Right atrium auricular region (tissue), 2 donors: ENCODE measurements at places on chromosomes 6 and 20. TPM values are rescaled to one million over a fixed set of nuclear protein-coding genes. Genes with fewer than 3 reads are reported as not detected.
A peak's percentile ranks its signal among the peaks of the same experiment; 100 is the strongest.

Gene VSX1
- total RNA-seq, result not detected

Gene EPPIN
- total RNA-seq, result not detected

Gene CST2
- not detected for total RNA-seq

Gene ASIP
- 2.7 TPM for total RNA-seq

Gene ZNF831
- 0.47 TPM for total RNA-seq

Gene CALHM5
- 2.3 TPM for total RNA-seq

Gene ADTRP
- not detected for total RNA-seq

Gene APOBEC2
- 130 TPM for total RNA-seq

Gene MOXD1
- 2.5 TPM for total RNA-seq

DNA sequence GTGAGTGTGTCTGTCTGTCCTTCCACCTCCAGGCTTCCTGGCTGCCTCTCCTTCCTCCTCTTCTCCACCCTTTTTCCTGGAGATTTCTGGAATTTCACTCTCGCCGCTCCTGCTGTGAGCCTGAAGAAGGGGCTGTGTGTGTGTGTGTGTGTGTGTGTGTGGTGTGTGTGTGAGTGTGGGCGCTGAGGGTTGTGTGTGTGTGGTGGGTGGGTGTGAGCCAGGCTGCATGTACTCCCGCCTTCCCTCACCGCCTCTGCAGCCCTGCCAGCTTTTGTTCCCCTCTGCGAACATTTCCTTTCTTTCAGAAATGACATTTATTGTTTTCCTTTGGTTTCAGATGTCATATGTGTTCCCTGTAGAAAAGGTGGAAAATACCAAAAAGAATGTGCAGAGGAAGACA is 76.0 kb downstream of the SRC start:
- no peak for DNase-seq

DNA sequence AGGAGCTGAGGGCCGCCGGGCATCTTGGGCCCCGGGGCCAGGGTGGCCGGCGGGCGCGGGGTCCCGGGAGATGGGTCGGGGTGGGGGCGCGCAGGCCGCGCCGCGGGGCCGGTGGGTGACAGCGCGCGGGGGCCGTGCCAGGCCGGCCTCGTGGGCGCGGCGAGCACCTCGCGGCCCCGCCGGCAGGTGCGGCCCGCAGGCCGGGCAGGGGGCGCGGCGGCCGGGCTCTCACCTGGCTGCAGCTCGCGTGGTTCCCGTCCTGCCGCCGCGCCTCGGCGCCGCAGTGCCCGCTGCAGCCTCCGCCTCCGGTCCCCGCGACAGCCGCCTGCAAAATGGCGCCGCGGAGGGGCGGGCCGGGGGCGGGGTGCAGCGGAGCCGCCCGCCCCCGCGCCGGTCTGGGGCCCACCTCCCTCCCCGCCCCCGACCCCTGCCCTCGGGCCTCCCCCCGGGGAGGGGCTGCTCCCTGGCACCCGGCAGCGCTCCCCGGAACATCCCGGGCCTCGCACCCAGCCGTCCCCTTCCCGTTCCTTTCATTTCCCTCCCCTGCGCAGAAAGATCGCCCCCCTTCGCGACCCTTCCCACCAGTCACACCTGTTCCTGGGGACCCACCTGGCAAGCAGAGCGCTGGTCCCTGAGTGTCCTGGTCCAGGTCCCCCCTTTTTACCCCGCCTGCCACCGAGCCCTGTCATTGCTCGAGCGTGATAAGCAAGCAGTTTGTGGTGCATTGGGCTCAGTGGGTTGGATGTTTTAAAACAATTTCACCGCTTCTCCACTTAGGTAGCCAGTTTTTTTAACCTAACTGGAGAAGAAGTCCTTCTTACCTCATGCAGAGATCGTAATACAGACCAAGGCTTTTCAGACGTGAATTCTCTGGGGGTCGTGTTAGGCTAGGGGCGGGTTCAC is at the start of gene SLC23A2:
SLC23A2 (minus strand) TSS at position 337 of the 903 bp plus-strand sequence. CDS start 68,948 bp downstream, outside the sequence.
- no peak for DNase-seq

DNA sequence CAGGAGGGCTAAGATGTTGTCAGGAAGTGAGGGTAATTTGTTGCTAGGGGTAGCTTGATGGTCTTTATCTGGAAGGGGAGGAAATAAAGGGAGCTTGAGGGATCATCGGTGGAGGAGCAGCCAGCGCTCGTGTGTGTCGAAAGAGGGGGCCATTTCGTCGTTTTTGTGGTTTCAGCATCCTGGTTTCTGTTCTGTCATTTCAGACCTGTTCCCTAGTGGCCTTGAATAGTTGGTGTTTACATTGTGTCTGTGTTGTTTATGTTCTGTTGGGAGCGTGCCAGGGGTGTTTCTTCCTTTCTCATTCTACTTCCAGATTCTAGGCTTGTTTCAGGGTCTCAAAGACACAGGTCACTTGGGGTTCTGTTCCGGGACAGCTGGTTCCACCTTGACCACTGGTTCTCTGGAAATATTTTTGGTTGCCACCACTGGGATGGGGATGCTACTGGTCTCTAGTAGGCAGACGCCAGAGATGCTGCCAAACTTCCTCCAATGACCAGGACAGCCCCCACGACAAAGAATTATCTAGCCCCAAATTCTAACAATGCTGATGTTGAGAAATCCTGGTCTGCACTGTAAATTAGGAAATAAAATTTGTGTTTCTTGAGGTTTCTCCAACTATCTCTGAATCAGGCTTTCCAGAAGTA is 113.9 kb upstream of the NAA20 start:
- DNase-seq, result peak; percentile 67

DNA sequence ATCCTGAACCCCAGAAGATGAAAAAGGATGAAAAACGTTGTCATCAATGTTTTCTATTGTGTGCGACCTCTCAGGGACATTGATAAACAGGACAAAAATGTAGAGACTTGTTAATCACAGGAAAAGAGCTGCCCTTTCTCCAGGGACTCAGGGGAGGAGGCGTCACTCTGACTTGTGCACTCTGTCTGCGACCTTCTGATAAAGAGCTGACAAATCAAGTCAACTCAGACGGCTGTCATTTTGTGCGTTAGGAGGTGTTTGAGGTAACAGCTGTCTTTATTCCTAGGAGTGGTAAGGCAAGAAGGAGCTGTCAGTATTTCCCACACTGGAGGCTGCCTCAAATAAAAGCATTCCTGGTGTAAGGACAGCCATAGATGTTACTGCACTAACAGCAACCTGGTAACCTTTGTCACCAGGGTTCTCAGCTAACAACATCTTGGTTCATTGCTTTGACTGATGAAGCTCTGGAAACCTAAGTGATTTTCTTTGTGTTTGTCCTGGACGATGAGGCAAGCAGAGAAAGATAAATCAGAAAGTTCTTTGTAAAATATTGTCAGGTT is 38.6 kb upstream of the NXT1 start:
- no peak for DNase-seq

GRCh38 chr6:52517502-52518278 is 59.2 kb downstream of the TRAM2 start:
- DNase-seq, result peak; percentile 92

DNA sequence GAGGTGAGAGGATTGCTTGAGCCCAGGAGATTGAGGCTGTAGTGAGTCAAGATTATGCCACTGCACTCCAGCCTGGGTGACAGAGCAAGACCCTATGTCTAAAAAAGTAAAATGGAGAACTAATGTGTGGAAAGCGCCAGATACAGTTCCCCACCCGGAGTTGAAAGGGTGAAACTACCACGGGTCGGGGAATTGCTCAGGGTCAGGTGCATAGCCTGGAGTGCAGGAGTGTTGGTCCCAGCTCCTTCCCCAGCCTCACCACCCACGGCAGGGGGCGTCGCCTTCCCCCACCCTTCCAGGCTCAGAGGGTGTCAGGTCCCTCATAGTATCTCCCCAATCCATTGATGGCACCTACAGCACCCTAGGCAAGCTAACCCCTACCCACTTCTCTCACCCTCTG is 26.1 kb downstream of the C20orf203 start:
- no peak for DNase-seq

DNA sequence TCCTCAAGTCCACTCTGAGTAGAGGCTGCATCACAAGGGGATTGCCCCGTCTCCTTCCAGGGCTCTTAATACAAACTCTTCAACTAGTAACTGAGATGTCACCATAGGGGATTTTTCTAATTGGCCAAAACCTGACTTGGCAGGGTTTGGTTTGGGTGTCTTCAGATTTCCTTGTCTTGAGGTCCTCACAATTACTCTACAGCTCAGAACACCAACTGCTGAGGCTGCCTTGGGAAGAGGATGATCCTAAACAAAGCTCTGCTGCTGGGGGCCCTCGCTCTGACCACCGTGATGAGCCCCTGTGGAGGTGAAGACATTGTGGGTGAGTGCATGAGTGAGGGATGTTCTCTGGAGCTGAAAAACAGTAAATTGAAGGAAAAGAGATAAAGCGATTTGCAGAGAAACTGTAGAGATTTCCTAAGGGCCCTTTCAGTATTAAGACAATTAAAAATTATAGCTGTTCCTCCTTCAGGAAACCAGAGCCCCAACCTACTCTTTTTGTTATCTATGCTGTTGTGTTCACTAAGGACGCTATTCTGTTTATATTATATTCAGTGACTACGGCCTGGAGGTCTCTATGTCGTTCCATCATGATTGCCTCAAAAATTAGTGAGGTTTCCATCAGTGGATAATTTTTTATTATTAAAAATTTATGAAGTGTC is at the start of gene HLA-DQA1:
HLA-DQA1 (plus strand) TSS at position 188 of the 662 bp plus-strand sequence; CDS start at position 241, 53 bp downstream.
- DNase-seq, result no peak

- DNase-seq, result no peak
Measured at GRCh38 chr6:56659721-56660380, 17.2 kb upstream of the DST start.

- DNase-seq, result no peak
Measured at GRCh38 chr20:45187693-45188092, 13.0 kb downstream of the PI3 start.

DNA sequence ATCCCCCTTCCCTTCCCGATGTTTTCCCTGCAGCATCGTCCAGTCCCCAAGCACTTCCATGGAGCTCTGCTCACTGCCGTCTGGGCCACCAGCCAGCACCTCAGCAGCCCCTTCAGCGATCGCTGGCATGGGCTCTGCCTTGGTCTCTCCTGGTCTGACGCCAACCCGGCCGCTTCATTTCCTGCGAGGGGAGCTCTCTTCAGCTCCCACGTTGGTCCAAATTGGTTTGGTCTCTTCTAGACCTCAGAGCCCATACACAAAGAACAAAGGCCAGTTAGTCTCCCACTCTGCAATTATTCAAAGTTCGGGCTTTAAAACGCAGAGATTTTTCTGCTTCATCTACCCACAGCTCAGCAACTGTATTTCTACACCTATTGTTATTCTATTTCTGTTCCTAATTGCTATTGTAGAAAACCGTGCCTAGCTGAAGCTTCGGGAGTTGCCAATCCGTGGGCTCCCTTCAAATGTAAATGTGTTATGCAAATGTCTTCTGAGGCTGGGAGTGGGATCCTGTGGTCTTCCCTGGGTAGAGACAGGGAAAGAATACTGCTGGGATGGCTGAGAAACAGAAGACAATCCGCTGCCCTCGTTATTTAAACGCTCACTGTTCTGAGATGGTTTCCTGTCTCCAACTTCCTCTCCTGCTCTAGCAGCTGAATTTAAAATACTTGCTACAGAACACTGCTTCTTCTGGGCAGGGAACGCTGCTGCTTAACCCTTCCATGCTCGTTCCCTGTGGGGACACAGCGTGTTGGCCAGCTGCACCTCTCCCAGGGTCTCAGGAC is 154.2 kb upstream of the QKI start:
- DNase-seq, result no peak

GRCh38 chr6:52138284-52138683 is 47.9 kb upstream of the IL17A start:
- DNase-seq, result no peak

DNA sequence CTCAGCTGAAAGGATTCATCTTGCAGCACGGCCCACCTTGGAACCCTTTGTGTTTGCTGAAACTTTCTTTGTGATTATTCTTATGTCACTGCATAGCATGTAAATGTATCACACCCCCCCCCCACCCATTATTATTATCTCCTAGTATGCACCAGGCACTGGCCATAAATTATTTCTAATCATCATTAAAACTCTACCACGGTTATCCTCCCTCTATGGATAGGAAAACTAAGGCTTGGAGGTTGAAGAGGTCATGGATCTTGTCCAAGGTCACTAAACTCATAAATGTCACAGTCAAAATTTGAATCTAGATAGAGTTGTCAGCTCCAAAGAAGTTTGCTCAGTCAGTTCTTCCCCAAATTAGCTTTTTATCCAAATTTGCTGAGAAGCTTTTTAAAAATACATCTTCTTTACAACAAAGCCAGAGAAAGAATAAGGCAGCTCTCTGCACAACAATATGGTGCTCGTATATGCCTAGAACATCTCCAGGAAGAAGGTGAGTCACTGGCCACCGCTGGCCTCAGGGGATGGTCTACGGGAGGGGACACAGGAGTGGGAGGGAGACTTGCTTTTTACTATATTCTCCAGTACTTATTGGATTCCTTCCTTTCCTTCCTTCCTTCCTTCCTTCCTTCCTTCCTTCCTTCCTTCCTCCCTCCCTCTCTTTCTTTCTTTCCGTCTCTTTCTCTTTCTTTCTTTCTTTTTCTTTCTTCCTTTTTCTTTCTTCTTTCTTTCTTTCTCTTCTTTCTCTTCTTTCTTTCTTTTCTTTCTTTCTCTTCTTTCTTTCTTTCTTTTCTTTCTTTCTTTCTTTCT is 134.5 kb downstream of the VEGFA start:
- no peak for DNase-seq

- no peak for DNase-seq
Measured at GRCh38 chr6:22437665-22438064, 131.7 kb upstream of the HDGFL1 start.

DNA sequence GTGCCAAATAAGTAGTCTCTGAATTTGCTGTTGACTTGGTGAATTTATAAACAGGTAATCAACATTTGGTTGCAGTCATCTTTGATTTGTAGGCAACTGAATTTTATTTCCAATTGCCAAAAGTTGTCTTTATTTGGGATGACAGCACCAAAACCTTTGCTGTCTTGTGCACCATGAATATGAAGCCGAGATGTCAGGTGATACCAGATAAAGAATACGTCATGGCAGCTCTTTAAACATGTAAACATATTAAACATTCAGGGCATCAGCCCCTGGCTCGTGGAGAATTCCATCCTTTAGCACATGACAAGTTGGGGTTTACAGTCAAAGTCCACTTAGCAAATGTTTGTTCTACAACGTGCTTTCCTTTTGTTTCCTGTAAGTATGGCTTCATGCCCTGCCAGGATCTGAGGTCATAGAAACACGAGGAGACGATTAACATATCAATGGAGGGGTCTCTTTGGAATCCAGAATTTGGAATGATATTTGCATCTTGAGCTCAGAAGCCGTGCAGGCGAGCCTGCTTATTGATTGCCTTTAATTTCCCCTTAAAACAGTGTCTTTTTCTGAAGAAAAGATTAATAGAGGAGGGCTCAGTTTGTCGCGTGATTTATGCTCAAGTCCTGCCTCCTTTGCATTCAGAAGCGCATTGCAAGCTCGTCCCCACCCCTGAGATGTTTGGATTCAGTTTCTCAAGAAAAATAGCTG is 170.2 kb upstream of the ZNF217 start:
- DNase-seq, result no peak

DNA sequence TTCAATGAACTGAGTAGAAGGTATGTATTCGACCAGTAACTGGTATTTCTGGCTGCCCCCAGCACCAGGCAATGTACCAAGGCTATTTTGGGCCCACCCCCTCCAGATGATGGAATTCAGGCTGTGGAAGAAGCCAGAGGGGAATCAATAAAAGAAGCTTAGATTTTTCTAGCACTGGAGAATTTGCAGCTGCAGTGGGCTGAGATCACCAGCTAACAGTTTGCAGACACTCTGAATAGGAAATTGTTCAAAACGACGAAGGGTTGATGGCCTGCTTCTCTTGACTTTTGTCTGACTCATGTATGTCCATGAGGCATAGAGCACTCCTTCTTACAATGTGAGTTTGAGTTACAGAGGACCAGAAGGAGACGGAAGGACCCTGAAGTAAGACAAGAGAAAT is 32.4 kb upstream of the FBXO9 start:
- DNase-seq, result no peak
